ENCODE measurements at places on chromosomes 2 and 18.
A peak's percentile ranks its signal among the peaks of the same experiment; 100 is the strongest.

DNA sequence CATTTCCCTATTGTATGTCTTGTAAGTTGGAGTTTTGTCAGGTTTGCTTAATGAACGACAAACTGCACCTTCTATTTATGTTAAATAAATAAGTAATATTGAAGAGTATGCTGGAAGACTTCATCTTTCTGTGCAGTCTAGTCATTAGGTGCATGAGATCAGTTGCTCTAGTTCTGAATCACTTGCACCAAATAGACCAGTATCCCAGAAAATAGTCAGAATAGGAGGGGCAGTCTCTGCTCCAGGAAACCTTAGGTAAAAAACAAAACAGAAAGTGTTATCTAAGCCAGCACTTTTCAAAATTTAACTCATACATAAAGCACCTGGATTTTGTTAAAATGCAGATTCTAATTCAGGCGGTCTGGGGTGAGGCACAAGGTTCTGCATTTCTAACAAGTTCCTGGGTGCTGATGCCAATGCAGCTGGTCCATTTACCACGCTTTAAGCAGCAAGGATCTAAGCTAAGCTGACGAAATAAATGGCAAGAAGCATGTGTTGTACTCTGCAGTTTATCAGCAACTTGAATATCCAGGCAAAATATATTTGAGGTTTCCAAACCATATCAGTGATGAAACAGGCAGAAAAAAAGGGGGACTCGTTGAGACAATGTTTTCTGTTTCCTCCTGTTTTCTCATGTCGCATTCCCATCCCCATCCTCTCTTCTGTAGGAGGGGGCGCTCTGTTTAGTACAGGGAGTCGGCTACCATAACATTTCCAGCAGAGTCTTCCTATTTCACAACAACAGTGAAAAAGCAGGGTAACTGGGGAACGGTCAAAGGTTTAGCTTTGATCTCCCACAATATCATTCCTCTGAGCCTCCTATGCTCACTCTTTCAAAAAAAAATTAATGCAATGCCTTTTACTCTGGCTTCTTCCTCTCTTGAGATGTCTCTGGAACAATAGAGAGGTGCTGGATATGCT, 106.4 kb downstream of the MBD2 start:
- no peak for DNase-seq

GRCh38 chr2:72887740-72888437, 681 bp downstream of the SPR start:
- DNase-seq, result peak; percentile 93

DNA sequence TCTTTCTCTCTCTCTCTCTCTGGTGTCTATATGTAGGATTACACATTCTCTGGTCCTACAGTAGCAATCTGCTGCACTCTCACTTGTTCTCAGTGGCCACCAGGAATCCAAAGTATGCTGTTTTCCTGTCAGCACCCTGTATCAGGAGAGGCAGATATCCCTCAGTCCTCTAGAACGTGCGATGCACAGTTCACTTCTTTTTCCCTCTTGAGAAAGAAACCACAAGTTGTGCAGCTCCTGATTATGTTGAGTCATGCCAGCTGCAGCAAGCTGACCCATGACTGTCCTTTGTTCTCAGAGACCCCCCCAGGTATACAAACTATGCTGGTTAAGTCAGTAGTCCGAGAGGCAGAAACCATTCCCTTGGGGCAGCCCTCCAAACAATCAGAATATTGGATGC, 54.6 kb downstream of the LANCL1 start:
- DNase-seq, result no peak

DNA sequence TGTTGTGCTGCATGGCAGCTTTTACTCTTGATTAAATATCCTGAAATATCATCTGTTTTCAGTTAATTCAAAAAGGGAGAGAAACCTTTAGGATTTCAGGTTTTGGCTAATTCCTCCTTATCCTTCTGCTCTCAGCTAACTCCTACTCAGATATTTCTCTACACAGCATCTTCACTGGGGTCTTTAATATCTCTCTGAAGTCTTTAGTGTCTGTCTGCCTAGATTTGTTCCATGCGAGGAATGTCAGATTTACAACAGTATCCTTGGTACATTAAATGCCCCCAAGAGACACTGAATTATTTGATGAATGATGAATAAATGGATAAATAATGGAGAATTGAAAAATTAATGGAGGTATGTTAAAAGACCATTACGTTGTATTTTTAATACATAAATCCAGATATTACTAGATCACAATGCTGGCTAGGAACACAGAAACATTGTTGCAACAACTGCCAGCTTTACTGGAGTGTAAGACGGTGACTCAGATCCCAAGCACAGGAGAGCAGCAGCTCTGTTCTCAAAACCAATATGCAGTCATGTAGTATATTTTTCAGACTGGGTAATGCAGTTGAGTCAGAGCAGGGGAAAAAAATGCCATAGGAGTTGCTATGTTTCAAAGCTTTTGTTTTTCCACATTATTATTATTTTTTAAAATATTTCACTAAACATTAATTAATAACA, 388.0 kb upstream of the SYT4 start:
- no peak for DNase-seq

GRCh38 chr18:45197526-45197970, 417.7 kb upstream of the SLC14A2 start:
- no peak for DNase-seq

DNA sequence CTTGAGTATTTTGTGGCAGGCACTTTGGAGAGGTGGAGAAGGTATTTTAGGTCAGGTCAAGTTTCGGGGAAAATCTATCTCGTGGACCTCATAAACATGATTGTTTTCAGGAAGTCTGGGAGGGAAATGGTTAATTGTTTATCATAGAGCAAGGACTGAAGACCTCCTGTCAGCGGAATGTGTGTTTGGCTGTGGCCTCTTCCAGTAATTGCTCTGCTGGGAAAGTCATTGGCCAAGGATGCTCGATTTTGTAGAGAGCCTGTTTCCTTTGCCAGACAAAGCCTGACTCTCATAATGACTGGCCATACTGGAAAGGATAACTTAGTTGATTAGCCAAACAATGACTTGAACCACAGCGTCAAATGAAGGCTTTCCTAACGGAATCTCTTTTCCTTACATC, 30.0 kb downstream of the IL1R2 start:
- DNase-seq, result no peak

DNA sequence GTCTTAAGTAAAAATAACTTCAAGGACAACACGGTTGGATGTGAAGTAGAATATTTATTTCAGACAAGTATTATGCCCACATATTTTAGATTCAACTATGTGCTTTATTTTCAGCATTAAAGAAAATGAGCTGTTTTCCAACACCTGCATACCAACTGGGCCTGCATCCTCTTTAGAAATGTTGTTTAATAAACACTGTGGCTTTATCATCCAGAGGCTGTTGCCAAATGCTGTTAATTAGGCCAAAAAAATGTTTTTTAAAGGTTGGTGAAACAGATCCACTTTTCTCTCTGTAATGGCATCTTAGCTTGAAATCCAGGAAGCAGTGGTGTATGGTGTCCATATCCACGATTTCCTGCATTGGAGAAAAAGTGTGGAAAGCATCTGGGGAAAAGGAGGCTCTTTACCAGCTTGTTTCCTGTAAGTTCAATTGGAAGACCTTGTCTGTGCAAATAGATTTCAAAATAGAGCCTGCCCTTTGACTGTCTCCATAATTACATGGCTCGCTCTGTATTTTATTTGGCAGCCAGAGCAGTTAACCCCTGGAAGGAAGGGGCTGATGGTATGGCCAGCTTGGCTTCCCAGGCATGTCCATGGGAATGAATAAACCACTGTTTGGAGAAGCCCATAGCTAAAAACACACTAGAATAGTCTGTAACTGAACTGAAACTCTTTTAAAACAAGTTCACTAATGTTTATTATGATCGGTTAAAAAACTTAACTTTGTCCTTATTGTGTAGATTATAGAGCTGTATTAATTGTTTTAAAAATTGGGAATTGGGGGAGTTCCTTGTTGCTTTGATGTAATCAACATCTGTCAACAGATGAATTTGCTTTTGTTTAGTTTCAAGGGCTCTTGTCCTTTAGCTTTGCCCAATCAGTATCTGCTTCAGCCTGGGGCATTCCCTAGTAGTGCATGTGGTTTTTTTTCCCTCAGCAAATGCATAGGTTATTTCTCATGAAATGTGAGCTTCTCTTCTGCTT, 33.0 kb upstream of the DLX1 start:
- no peak for DNase-seq

DNA sequence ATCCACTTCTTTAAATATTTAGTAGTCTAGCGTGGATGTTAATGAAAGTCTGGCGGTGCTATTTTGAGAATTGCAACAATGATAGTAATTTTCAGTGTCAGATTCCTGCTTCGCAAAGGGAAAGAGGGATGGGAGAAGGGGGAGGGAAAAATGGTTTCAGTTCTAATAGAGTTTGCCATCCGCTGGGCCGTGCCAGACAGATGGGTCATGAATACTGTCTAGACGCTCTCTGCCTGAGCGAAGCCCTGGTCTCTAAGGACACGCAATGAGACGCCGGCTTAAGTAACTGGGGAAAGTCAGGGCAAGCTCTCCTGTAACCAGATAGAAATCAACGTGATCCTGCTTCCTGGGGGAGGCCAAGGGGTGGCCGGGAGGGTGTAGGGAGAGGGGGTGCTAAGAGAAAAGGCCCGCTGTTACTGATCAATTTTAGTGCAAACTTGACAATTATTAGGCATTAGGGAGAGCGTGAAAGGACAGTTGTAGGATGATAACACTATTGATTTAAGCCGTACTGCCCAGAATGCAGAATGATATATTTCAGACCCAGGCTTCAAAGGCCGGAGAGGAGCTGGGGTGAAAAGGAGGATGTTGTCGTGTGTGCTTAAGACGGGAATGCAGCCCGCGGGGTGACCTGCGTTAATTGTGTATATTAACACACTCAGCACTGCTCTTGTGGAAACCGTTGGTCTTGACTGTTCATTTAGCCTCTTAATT, 229.2 kb downstream of the LDLRAD4 start:
- no peak for DNase-seq

GRCh38 chr2:9085353-9085752, 81.9 kb upstream of the MBOAT2 start:
- no peak for DNase-seq

- DNase-seq, result peak; percentile 28
These were observed 187.2 kb upstream of the FANCL start for GRCh38 chr2:58428096-58429013.

DNA sequence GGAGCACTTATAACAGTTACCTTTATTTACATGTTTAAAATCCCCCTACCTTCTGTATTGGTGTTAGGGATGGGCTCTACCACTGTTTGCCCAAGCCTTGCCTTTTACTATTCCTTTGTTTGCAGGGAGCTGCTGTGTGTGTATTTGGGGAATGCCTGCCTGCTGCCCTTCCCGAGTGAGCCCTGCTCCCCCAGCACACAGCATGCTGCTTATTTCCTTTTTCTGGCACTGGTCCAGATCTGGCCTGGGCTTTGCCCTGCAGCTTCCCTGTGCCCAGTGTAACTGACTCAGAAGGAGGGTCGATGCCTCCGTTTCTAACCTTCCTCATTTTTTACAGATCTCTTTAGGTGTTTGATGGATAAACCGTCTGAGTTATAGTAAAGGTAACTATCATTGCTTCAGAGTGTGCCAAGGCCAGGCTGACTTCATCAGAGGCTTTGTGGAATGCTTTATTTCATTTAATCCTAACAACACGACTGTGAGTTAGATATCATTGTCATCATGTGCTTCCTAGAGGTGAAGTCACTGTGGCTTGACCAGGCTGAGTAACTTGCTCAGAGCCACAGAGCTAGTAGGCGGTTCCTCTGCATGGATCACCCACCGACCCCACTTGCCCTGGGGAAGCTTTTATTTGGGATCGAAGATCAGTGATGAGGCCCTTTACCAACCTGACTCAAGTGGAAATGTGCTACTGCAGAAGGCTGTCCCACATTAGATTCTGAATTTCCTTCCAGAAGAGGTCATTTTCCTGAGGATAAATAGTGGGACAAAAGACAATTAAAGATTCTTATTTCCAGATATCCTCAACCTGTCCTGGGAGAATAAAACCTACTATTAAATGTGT, 238.8 kb downstream of the ZNF407 start:
- DNase-seq, result peak; percentile 73

- DNase-seq, result no peak
These were observed 106.9 kb upstream of the ITGB6 start for GRCh38 chr2:160306985-160307384.

GRCh38 chr2:190205657-190206056, 114.0 kb downstream of the HIBCH start:
- no peak for DNase-seq

GRCh38 chr18:50849419-50849821, 29.5 kb upstream of the ME2 start:
- DNase-seq, result no peak

- DNase-seq, result peak; percentile 59
These were observed 8.6 kb upstream of the CRYBA2 start for GRCh38 chr2:219001577-219002394.

GRCh38 chr2:100246163-100247145, 75.8 kb downstream of the LONRF2 start:
- peak; percentile 22 for DNase-seq

DNA sequence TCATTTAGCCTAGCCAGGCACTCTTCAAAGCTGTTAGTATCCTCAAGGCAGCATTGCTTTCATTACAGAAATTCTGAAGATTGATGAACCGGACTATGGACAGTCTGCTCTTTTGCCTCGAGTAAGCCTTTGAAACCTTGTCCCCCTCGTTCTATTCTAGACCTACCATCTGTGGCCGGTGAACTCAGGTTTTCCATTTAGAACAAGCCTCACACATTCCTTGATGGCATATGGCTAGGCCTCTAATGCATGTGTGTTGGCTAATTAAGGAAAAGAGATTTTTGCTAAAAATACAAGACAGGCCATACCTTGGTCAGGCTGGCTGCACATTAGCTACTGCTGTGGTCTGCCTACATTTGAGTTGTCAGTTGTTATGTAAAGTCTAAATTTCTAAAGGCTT, 111.8 kb downstream of the CERS6 start:
- no peak for DNase-seq

- DNase-seq, result no peak
These were observed 223.8 kb downstream of the FBXO15 start for GRCh38 chr18:73923866-73924265.

GRCh38 chr2:111661286-111661940, 222.6 kb downstream of the ANAPC1 start:
- no peak for DNase-seq

All from Calu3 (cell line).